ENCODE measurements at places on chromosomes 6 and 20.

GRCh38 chr20:43537921-43538877 lies 20.6 kb upstream of the SGK2 start:
- peak; percentile 71 for DNase-seq

DNA sequence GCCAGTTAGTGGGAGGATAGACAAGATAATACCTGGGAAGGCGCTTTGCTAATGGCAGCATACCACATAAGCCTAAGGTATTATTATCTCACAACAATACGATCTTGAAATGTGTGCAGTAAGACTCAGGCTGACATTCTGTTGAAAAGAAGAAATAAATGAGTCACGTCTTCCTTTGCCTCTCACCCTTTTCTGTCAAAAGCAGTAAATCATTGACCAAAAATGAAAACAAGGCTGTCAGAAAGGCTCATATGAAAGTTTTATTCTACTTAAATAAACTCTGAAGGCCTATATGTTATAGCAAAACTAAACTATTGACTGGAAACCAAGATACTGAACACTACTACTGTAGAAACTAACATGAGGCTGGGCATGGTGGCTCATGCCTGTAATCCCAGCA lies 43.1 kb upstream of the IL20RA start:
- no peak for DNase-seq

DNA sequence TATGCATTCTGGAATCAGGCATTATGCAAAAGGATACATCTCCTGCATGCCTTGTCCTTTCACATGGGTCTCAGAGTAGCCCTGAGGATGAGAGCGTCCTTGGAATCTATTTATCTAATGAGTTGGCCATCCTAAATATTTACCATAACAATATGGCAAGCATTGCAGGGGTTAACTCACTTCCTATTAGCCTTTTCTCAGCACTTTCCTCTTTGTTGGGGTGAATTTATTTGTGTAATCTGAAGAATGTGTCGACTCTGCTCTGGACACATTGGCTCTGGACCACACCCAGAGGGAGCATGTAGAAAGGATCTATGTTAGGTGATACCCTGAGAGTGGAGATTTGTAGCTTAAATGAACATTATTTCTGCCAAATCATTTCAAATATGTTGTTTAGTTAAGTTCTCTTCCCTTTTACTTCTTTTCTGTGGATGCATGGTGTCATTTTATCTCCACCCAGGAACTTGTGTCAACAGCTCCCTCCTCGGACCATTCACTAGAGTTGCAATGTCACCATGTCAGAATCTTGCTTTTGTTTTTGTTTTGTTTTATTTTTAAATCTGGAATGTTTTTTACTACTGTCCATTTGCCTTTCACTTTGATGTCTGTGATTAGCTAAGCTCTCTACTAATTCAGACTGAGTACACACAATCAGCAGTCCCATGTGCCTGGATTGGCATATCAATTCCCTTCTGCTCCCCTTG lies 757.0 kb upstream of the MMS22L start:
- DNase-seq: no peak

DNA sequence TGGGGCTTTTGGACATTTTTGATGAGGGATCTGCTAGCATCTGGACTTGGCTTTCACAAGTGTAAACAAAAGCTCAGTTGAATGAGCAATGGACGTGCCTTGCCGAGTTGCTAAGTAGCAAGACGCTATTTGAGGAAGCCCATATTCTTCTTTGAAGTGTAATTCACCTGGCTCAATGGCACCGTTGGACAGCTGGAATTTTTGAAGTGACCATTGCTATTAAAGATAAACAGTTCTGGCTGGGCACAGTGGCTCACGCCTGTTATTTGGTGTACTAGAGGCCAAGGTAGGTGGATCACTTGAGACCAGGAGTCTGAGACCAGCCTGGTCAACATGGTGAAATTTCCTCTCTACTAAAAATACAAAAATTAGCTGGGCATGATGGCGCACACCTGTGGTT lies 88.8 kb upstream of the SOX4 start:
- no peak for DNase-seq

- no peak for DNase-seq
Measured at GRCh38 chr6:25034431-25034921, 98.7 kb upstream of the RIPOR2 start.

- no peak for DNase-seq
Measured at GRCh38 chr6:49911252-49911651, 44.9 kb upstream of the CRISP1 start.

- no peak for DNase-seq
Measured at GRCh38 chr6:17905611-17906592, 81.5 kb downstream of the KIF13A start.

- DNase-seq: peak; percentile 27
Measured at GRCh38 chr6:105757512-105758200, 328.5 kb upstream of the PRDM1 start.

DNA sequence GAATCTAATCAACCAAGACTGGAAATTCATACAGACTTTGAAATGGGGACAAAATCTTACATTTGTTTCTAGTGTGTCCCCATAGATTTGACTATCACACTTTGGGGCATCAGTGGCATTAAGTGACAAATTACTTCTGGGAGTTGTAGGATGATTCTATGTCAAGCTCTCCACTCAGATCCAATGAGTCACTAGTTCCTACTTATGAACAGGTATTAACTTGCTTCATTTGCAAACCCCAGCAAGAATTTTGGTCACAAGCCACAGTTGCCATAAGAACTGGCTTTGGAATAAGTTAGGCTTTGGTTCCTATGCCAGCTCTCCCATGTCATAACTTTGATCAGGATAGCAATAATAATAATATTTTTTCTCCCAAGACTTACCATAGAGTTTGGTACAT lies 77.6 kb upstream of the PTPRK start:
- DNase-seq: no peak

DNA sequence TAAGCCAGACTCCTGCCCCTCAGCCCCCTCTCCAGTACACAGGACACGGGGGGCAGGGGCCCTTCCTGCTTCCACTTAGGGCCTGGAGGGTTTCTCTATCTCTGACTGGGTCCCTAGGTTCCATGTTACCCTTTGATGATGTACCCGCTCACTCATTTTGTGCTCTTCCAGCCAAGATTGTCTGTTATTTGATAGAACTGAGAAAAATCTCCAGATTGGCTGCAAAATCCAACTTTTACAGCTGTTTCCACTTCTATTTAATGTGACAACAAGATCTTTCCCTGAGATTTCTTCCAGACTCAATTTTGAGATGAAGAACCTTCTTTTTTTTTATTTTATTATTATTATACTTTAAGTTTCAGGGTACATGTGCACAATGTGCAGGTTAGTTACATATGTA lies 85.7 kb downstream of the TMEM170B start:
- DNase-seq: no peak

All from activated naive CD4-positive, alpha-beta T cell treated with anti-CD3 and anti-CD28 coated beads for 36 hours (primary cell).